ENCODE measurements at places on chromosomes 12 and 14.

DNA sequence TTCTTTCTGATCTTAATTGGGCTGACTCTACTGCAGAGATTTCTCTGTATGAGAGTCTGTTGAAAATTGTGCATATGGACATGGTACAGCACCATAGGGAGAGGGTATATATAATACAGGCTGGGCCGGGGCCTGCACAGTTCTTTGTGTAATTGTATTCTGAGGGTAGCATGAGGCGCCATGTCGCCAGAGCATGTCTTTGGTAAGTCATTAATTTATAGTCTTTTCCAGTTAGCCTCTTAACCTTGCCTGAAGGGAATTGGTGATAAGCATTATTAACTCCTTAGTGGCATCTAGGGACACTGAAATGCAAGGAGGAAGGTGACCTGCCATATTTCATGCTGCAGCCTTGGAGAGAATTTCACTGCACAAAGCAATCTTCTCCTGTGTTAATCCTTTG is 569.9 kb downstream of the TMTC2 start:
- no peak for ATAC-seq

DNA sequence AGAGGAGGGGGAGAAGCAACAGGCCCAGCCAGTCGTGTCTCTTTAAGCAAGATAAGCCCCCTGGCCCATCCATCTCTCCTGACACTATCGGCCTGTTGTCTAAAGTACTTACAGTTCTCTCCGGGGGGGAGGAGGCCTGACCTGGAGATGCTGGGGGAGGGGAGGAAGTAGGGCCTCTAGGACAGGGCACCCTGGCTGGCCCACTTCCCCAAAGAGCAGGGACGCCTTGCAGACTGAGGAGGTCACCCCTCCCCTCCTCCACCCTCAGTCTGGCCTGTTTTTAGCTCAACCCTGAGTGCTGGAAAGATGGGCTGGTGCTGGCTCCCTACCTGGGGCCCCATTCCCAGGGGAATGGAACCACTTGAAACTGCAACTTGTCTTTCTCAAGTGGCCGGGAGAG is 70.3 kb downstream of the TBX5 start:
- ATAC-seq = no peak

DNA sequence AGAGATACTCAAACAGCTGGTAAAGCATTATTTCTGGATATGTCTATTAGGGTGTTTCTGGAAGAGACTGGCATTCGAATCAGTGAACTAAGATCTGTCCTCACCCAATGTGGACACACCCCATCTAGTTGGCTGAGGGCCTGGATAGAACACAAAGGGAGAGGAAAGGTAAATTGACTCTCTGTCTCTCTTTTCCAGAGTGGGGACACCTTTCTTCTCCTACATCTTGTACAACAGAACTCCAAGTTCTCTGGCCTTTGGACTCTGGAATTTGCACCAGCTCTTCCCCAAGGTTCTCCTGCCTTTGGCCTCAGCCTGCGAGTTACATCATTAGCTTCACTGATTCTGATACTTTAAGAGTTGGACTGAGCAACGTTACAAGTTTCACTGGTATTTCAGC is 1253.9 kb downstream of the SLC16A7 start:
- ATAC-seq = no peak

GRCh38 chr12:11748903-11749302 is 99.4 kb downstream of the ETV6 start:
- ATAC-seq = no peak

DNA sequence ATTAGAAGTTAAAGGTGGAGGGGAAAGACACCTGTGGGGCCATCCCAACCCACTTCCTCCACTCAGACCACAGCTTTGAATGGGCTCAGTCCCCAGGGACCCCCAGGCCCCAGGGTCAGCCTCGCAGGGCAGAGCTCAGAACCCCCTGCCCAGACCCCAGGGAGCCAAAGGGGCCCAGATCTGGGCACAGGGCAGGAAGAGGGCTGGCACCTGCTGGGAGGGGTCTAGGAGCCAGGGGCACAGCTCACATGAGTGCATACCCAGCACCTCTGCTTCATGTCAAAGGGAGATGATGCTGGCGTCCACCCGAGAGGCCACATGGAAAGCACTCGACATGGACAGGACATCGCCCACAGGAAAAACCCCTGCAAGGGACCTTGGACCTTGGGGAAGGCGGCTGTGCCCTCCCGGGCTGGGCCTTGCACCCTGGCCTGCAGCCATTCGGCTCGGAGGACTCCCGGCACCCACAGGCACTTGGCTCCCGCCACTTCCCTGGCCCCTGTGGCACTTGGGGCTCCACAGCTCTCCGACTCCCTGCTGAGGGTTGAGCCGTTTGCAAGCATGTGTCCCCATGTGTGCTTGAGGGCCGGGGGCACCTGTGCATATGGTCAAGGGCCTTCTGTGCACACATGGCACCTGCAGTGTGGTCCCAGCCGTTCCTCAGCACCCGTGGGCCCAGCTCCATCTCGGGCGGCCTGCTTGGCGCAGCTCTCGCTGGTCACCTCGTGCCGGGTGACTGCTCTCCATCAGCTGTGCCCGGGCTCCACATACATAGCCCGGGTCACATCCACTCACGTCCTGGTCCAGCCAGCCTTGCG is 7.8 kb upstream of the AMN start:
- ATAC-seq = no peak

GRCh38 chr12:52168019-52168717 is 23.6 kb downstream of the KRT80 start:
- ATAC-seq = peak; percentile 77

DNA sequence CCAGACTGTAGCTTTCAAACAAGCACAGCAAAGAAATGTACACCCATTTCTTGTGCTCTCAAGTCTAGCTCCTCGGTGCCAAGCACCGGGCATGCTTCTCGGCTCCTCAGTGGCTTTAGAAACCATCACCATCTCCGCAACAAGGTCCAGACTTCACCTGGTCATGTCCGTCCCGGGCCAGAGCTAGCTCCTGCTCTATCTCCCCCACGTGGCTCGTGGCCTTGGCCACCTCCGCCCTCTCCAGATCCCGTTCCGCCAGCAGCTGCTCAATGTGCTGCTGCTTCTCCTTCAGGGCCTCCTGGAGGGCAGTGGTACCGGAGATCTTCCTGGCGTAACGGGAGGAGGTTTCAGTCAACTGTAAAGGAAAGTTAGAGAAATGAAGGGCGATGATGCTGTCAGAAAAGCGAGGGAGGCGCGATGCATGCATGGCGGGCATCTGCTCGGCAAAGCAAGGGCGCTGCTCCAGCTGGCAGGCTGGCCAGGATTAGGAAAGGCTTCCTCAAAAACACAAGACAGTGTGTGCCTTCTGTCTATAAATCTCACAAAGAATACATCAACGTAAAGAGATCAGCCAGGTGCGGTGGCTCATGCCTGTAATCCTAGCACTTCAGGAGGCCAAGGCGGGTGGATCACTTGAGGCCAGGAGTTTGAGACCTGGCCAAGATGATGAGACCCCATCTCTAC is 67.4 kb downstream of the CLIP1 start:
- no peak for ATAC-seq

- no peak for ATAC-seq
These were observed 13.5 kb downstream of the C14orf132 start for GRCh38 chr14:96052541-96053247.

GRCh38 chr14:69713993-69714679 is 52.8 kb upstream of the SRSF5 start:
- ATAC-seq = no peak

DNA sequence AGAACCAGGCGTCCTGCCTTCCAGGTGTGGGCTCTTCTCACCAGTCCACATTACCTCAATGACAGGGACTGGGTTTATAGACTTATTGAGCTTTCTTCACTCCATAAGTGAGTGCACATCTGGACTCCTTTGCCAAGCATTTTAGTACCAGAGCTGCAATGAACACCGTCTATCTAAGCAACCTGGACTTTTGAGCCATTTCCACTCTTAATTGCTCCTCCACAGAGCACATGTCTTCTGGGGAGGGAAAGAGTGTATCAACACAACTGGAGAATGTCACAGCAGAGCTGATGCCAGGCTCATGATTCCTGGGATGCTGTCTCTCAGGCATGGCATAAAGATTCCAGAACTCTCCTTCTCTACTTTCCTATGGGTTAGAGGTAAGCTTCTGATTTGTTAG is 43.0 kb upstream of the BDKRB2 start:
- no peak for ATAC-seq

DNA sequence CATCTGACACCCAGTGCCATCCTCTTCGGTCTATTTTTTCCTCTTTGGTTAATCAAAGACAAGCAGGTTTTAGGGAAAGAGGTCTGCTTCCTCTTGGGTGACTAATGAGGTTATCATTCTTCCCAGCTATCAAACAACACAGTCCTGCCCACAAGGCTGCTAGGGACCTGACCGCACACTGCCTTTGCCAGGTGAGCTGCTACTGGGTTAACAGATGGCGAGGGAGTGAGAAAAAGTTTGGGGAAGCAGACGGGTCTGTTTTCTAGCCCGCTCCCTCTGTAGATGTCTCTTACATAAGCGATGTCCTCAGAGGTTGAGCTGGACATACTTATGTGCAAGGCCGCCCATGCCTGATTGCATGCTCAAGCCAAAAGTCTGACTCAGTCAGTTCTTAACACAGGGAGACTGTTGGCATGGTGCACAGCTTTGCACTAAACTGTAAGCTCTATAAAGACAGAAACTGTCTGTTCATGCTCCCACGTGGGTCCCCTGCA is 94.1 kb downstream of the SLC15A4 start:
- no peak for ATAC-seq

GRCh38 chr12:90951432-90952105 is 3.4 kb downstream of the CCER1 start:
- ATAC-seq = no peak

DNA sequence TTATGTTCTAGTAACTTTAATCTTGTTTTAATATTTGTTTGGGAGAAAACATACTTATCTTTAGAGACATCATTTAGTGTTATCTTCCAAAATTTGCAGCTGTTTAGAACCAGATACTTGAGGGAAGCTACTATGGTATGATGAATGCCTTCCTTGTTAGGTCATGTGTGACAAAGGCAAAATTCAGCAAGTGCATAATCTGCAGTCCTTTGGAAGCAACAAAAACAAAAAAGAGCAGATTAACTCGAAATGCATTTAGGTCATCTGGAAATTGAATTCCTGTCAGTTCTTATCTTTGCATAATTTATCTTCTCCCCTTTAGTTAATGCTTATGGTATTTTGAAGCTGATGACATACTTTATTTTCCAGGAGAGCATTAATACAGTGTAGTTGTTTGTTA is 3.5 kb downstream of the FBXO34 start:
- ATAC-seq = no peak

DNA sequence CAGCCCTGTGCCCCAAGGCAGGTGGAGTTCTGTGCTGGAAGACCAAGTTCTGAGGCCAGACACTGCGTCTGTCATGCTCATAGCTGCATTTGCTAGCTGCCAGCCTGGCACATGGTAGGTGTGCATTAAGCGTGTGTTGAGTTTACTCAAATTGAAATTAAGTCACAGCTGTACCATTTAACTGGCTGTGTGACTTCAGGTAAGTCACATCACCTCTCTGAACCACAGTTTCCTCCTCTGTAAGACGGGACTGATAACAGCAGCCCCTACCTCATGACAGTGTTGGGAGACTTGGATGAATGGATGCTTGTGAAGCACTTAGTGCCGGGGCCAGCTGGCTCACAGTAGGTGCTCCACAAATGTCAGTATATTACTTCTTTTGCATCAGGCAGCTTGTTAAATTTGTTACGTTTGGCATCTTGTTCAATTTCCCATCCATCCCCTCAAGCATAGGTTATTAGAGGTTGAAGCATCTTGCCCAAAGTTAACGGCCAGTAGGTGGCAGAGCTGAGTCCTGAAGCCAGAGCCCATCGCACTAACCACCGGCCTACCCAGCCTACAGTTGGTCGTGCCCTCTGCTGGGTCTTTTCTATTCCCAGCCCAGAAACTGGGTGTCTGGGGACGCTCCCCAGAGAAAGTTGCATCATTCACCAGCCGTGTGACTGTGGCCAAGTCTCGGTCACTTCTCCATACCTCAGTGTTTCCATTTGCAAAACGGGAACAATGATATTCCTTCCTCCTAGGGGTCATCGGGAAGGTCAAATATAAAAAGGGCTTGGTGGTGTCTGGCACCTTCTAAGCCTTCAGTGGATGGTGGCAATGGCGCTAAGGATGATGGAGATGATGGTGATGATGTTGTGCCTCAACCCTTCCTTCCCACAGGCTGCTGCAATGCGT is 4.5 kb downstream of the DAO start:
- ATAC-seq = peak; percentile 89
